ENCODE measurements at places on chromosomes 11 and 22.

- no peak for DNase-seq
Measured at GRCh38 chr11:6825231-6825744, 20.2 kb upstream of the OR10A5 start.

DNA sequence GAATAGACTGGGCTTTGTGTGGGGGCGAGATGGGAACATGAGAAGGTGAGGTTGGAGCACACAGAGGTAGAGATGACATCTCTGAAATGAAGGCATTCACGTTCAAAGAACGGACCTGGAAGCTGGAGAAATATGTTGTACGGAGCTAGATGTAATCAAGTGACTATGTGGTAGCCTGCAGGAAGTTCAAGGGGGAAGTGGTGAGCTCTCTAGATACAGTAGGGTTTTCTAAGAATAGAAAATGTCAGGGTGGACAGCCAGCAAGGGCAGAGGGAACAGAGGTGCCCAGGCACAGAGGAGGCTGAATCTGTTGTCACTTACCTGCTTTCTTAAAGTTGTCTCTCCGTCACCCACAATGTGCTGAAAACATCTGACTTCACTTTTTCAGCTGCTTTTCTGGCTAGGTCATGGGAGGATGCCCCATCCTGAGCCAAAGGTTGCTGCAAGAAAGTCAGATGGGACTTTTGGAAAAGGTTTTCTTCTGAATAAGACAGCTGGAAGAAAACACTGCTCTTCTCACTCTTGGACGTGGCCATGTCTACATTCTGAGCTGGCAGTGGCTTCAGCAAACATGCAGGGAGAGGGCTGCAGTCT is 171.5 kb upstream of the B3GAT1 start:
- DNase-seq: no peak

DNA sequence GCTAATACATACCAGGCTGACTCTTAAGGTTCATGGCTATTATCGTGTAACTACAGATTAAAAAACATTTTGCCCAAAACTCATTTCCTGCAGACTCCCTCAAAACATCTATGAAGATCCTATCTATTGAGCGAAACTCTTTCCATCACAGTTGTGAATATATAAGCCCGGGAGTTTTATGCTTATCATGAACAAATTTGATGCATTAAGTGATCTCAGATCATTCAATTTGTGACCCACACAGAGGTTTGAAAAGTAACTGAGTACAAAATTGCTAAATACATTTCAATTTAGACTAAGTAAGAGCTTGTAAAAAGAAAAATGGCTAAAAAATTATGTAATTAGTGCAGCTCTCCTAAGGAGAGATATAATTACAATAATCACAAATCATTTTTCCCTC is 1228.8 kb upstream of the TENM4 start:
- DNase-seq: no peak

- DNase-seq: no peak
Measured at GRCh38 chr11:1281974-1282365, 27.5 kb downstream of the TOLLIP start.

DNA sequence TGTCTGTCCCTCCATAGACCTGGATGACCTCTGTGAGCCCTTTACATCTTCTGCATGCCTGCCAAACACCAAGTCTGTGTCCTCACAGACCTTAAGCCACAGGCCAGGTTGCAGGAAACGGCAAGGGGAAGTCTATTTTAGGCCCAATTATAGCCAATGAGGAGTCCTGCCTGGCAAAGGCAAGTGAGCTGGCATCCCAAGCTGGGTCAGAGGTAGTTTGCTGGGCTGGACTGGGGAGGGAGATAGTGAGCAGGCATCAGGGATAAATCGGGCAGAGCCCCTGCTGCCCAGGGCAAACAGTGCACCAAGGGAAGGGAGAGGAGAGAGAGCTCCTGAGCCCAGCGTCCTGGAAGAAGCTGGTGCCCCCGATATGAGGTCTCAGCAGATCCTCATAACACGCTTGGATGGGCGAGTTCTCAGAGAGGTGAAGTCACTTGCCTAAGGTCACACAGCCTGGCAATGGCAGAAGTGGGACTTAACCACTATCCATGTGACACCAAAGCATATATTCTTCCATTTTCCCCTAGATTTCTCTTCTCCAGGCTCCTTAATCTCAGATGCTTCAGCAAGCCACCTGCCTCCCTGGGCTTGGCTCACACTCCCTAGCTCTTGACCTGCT is 3.7 kb upstream of the RELT start:
- no peak for DNase-seq

- no peak for DNase-seq
Measured at GRCh38 chr11:708511-708910, 2.5 kb downstream of the EPS8L2 start.

- DNase-seq: no peak
Measured at GRCh38 chr11:112355726-112356125, 95.1 kb upstream of the PLET1 start.

- no peak for DNase-seq
Measured at GRCh38 chr11:119352857-119353260, 6.4 kb upstream of the MFRP start.

- DNase-seq: no peak
Measured at GRCh38 chr11:45847911-45848316, 639 bp downstream of the CRY2 start.

- no peak for DNase-seq
Measured at GRCh38 chr11:19432370-19433061, 191.8 kb upstream of the E2F8 start.

GRCh38 chr11:117642835-117643234 is 154.2 kb downstream of the DSCAML1 start:
- no peak for DNase-seq

- DNase-seq: no peak
Measured at GRCh38 chr11:91955206-91955605, 269.4 kb upstream of the FAT3 start.

GRCh38 chr11:117223741-117224689 is 7.9 kb downstream of the PCSK7 start:
- no peak for DNase-seq

DNA sequence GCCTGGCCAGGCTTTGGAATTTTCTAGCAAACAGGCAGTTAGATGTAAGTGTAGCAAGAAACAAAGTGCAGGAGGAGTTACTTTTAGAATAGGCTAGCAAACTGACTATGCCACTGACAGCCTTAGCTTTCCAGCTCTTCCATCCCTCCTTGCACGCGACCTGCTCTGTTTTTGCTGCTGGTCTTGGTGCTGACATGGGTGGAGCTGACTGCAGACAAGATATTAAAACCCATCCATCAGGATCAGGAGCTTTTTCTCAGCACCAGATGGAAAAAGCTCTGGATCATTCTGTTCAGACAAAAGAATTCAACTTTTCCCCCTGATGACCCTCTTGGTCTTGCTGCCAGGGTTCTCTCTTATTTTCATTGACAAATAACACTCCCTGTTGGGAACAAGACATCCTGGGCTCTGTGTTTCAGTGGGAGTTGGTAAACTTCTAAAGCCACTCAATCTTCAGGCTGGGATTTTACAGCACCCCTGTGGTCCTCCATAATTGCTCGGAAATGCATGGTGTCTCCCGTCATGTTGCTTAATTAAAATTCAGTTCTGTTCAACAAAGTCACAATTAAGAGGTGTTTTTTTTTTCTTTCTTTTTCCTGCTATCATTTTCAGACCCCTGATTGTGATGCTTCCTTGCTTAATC is 240.0 kb upstream of the LARGE1 start:
- DNase-seq: no peak

DNA sequence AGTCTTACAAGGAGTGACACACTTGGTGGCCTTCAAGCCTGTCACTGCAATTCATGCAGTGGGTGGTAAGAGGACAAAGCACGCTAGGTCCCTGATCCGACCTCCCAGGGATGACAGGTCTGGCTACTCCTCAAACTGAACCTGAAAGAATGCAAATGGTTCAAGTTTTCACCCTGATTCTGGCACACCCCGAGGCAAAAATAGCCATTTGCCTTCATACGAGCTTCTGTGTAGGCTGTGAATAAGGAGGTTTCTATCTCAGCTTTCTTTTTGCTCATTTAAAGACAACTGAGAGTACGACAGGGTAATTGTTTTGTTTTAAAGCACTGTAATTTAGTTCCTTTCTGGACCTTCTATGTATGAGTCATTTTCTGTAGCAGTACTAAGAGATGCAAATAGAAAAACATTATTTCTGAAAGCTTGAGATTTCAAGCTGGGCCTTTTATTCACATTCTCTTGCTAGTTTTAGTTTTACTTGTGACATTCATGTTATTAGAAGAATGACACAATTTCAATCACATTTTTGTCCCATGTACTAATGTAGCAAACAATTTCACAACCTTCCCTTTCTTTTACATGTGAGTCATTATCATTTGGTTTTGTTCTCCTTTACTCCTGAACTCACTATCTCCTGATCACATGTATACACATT is 56.6 kb upstream of the FDX1 start:
- no peak for DNase-seq

- no peak for DNase-seq
Measured at GRCh38 chr11:57357856-57358255, 19.7 kb downstream of the P2RX3 start.

GRCh38 chr11:118887206-118887605 is 3.5 kb downstream of the CXCR5 start:
- DNase-seq: no peak

GRCh38 chr11:96079691-96080090 is 155.8 kb upstream of the MTMR2 start:
- no peak for DNase-seq

DNA sequence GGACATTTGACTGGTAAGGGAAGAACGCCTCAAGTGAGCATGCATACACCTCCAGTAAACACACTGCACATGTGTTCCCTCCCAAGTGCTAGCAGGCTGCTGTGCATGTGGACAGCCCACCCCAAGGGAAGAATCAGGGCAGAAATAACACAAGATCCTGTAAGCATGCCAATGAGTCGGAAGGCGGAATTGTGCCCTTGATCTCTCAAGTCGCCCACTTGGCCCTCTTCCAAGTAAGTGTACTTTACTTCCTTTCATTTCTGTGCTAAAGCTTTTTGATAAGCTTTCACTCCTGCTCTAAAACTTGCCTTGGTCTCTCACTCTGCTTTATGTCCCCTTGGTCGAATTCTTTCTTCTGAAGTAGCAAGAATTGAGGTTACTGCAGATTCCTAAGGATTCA is 139.6 kb downstream of the TRPC6 start:
- DNase-seq: no peak

GRCh38 chr22:32605576-32605975 is 131.0 kb downstream of the FBXO7 start:
- DNase-seq: no peak

GRCh38 chr11:68300076-68300830 is 12.1 kb upstream of the LRP5 start:
- no peak for DNase-seq

GRCh38 chr22:36756746-36757655 is 18.9 kb downstream of the IFT27 start:
- DNase-seq: no peak

DNA sequence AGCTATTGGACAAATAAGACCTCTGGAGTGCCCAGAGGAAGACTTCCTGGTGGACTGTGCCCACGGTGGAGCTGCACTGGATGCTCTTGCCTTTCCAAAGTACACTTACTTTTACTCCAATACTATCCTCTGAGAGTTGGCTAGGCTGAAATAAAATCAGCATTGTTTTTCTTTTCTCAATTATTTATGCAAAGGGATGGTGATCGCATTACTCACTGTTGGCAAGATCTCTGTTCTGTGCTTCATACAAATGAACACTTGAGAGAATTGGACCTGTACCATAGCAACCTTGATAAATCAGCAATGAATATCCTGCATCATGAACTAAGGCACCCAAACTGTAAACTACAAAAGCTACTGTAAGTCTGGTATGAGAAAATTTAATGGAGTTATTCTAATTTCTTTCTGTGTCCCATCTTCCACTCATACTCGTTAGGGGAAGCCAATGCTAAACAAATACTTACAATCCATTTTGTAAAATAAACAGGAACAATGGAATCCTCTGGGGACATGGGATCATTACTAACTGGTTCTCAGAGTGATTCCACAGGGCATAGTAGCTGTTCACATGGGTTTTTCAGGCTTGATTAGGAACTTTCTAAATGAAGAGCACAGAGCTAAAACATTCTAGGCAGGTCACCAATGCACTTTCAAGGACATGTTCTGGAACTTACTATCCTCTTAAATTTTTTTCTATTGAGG is 26.3 kb downstream of the NLRP14 start:
- no peak for DNase-seq

GRCh38 chr11:69443138-69443967 is 38.1 kb upstream of the LINC01488 start:
- peak; percentile 41 for DNase-seq

DNA sequence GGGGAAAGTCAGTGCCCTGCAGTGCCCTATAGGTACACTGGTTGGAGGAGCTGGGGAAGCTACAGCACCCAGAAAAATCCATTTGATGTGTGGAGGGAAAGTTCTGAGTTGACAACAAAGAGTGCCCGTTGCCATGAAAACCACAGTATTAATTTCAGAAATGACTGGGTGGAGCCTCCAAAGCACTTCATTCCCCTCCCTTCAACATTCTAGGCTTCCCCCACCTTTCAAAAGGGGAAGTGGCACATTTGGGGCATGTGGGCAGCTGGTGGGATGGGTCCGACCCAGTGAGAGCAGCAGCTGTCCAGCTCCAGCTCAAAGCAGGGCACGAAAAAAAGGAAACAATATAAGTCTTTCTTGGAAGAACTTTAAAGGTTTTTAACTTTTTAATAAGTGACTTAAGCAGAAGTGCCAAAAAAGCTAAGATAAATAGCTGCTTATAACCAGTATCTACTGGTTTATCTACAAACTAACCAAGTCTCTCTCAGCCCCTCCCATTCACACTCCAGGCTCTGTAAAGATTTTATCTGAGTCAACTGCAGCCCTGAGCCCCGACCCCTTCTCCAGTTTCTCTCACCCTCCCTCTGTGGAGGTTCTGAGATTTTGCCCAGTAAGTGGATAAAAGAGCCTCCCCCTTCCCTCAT is 9.0 kb upstream of the AHNAK start:
- DNase-seq: no peak

GRCh38 chr22:45702981-45703380 is 31.3 kb downstream of the ATXN10 start:
- DNase-seq: no peak

- DNase-seq: peak; percentile 60
Measured at GRCh38 chr11:64152841-64153691, 12.8 kb downstream of the MACROD1 start.

DNA sequence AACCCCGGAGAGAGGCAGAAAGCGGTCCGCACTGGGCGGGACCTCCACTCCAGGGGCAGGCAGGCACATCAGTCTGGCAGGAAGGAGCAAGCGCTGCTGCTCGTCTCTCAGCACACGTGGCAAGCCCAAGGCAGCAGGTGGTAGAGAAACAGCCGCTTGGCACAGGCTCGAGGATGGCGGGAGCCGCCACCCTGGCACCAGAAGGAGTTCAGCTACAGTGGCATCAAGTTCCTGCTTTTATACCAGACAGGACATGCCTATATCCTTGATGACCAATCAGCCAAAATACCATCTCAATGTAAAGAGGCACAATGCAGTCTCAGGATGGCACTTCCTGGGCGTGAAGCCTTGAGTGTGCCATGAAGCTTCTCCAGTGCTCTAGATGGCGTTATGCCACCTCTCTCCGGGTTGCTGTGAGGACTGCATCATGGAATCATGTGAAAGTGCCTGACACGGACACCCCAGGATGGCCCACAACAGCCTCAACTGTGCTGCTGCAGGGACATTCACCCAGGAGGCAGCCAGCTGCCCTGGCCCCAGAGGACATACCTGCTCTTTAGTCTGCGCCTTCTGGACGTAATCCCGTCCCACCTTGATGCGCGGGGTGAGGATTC is 64.8 kb downstream of the APOL1 start:
- DNase-seq: no peak

- no peak for DNase-seq
Measured at GRCh38 chr11:66985508-66986177, 10.5 kb downstream of the C11orf86 start.

- DNase-seq: no peak
Measured at GRCh38 chr11:3216027-3216525, 2.5 kb downstream of the MRGPRG start.

- no peak for DNase-seq
Measured at GRCh38 chr11:117501237-117501898, 173.7 kb downstream of the CEP164 start.

All from stimulated activated CD8-positive, alpha-beta memory T cell treated with anti-CD3 and anti-CD28 coated beads, Interleukin-15, amount 100 ng/mL, for 24 hours (primary cell).